HT-29 (cell line): ENCODE measurements at places on chromosomes 5 and 9. TPM values are rescaled to one million over a fixed set of nuclear protein-coding genes. Genes with fewer than 3 reads are reported as not detected.

Gene IFNA2
- total RNA-seq: not detected in 2 replicates

Gene ZNF366
- not detected in 2 replicates for total RNA-seq

Gene AUH
- total RNA-seq: 28.6 TPM in 2 replicates

Gene HMMR
- 15.9 and 18.3 TPM in 2 replicates for total RNA-seq

Gene RACK1
- 4,450 and 4,738 TPM in 2 replicates for total RNA-seq

Gene MEIKIN
- not detected in 2 replicates for total RNA-seq

Gene COQ4
- 71.3 and 76.1 TPM in 2 replicates for total RNA-seq

Gene ST6GALNAC4
- total RNA-seq: 60.1 and 84.2 TPM in 2 replicates

Gene SEMA5A
- total RNA-seq: not detected in 2 replicates

Gene ADAMTS6
- total RNA-seq: 17.3 and 21.6 TPM in 2 replicates

Gene NADK2
- 12.7 and 13.1 TPM in 2 replicates for total RNA-seq

Gene NEUROG1
- not detected in 2 replicates for total RNA-seq

Gene ZNF658
- total RNA-seq: 0.08 and 0.13 TPM in 2 replicates

Gene C9
- not detected in 2 replicates for total RNA-seq

Gene SLC46A2
- not detected in 2 replicates for total RNA-seq

Gene SLC2A6
- total RNA-seq: 12.5 and 14.4 TPM in 2 replicates

Gene ARAP3
- total RNA-seq: 0.21 and 0.38 TPM in 2 replicates

Gene PCDHA9
- total RNA-seq: not detected in 2 replicates

Gene ZDHHC11
- total RNA-seq: 23.2 and 43.4 TPM in 2 replicates
